Stimulated activated CD8-positive, alpha-beta memory T cell treated with anti-CD3 and anti-CD28 coated beads, Interleukin-2, amount 100 ng/mL, for 1 hour (primary cell): ENCODE measurements at places on chromosomes 1 and 21.

GRCh38 chr1:101444873-101445618 lies 208.2 kb downstream of the S1PR1 start:
- DNase-seq = no peak

GRCh38 chr1:156413391-156414246 lies 44.6 kb downstream of the RHBG start:
- DNase-seq = no peak

- DNase-seq = no peak
Observed at GRCh38 chr1:153560241-153560640, 5.4 kb downstream of the S100A2 start.

GRCh38 chr1:44256762-44257554 lies 43.7 kb downstream of the DMAP1 start:
- no peak for DNase-seq

DNA sequence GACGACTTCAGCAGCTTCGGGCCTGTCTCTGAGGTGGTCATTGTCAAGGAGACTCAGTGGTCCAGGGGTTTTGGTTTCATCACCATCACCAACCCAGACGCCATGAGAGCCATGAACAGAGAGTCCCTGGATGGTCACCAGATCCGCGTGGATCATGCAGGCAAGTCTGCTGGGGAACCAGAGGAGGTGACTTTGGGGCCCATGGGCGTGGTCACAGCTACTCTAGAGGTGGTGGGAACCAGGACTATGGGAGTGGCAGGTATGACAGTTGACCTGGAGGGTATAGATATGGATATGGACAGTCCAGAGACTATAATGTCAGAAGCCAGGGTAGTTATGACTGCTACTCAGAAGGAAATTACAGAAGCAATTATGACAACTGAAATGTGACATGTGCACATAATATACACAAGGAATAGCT lies 19.3 kb upstream of the METTL13 start:
- no peak for DNase-seq

- no peak for DNase-seq
Observed at GRCh38 chr1:182301467-182302198, 90.0 kb downstream of the GLUL start.

GRCh38 chr21:45209685-45210284 lies 77.9 kb downstream of the POFUT2 start:
- DNase-seq = no peak

- no peak for DNase-seq
Observed at GRCh38 chr1:17919525-17920439, 164.6 kb downstream of the ACTL8 start.

- DNase-seq = no peak
Observed at GRCh38 chr1:175889848-175890247, 146.5 kb upstream of the TNR start.

DNA sequence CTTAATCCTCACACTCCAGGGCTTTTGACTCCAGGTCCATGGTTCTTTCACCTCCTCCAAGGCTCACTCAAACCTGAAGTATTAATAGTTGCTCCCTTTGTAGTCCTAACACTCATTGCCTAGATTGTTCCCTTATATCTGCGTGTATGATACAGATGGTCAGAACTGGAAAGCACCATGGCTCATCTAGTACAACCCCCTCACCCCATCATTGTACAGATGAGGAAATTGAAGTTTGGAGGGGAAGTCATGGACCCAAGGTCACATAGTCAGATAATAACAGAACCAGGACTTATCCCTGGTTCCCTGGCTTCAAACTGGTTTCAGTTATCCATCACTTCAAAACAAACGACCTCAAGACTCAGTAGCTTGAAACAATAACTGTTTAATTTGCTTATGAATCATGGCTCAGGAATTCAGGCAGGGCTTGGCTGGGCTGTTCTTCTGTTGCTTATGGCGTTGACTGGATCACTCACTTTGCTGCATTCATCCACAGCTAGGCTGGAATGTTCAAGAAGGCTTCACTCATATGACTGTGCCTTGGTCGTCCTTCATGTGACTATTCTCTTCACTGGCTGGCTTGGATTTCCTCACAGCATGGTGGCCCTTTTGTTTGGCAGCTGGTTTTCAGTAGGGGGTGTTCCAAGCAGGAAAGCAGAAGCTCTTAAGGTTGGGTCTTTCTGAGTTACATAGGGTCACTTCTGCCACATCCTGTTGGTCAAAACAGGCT lies 5.0 kb downstream of the NOS1AP start:
- no peak for DNase-seq
